Left renal cortex interstitium (tissue), 4 donors: ENCODE measurements at places on chromosomes 6 and 20. TPM values are rescaled to one million over a fixed set of nuclear protein-coding genes. Genes with fewer than 3 reads are reported as not detected.

Gene C4A
- 16.1 TPM for polyA plus RNA-seq

DNA sequence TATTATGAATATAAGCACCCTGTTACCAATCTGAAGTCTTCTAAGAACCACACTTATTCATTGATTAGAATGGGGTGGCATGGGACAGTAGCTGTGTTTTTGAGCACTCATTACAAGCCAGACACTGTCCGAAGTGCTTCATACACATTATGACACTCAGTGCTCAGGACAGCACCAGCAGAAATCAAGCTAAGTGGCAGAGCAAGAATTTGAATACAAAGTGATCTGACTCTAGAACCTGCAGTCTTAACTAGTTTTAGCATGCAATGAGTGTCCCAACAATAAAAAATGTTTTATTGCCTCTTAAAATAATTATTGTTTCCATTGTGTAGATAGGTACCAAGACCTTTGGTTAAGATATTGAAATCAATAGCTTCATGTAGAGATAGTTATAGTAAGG, 39.1 kb upstream of the GLP1R start:
- DNase-seq: no peak

Gene COL19A1
- polyA plus RNA-seq: 2.9 TPM

GRCh38 chr6:11218102-11218442, 14.4 kb downstream of the NEDD9 start:
- no peak for DNase-seq

DNA sequence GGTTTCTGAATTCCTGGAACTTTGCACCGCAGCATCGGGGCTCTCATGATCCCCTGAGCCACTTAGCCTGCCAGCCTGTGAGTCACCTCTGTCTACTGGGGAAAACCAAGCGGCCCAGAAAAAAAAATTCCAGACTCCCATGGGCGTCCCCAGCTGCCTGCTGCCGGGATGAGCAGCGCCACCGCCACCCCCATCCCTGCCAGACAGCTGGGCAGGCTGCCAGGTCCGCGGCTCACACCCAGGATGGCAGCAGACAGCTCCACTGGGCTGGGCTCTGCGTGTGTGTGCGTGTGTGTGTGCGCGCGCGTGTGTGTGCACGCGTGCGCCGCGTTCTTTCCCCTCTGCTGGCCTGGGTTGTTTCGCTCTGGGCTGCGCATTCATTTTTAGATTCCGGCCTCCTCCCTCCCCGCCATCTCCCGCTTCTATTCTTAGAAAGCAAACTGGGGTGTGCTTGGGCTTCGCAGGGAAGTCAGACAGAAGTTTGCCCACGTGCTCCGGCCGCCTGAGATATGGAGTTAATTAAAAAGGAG, 38.9 kb upstream of the PMEPA1 start:
- no peak for DNase-seq

GRCh38 chr6:2505624-2506023, 245.1 kb downstream of the MYLK4 start:
- DNase-seq: no peak

Gene SSTR4
- not detected for polyA plus RNA-seq

DNA sequence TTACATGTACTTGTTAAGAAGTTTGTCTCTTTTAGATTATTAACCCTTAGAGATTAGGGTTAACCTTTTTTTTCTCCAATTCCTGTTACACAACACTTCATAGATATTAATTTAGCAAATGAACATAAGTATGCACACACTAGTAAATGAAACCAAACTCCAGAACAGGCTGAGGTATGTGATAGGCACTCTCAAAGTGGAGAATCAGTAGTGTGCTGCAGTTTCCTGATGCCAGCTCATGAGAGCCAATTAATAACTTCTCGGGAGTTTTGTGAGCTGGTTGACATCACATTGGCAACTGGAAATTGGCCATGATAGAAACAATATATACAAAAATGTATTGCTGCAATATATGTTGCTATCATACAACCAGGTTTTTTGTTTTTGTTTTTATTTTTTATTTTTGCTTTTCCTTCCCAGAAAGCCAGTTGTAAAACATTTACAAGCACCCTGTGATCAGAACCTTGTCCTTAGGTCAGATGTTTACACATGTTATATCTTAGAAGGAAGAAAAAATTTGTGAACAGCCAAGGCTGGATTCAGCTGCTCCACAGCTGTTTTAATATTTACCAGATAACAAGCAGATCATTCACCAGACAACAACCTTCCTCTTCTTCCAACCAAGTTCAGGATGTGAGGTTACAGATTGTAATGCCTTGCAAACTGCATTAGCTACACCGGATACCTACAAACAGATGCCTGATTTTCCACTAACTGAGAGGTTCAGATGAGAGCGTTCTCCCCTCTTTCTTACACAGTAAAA, 42.4 kb upstream of the ECHDC1 start:
- no peak for DNase-seq

Gene MOG
- polyA plus RNA-seq: 0.49 TPM

DNA sequence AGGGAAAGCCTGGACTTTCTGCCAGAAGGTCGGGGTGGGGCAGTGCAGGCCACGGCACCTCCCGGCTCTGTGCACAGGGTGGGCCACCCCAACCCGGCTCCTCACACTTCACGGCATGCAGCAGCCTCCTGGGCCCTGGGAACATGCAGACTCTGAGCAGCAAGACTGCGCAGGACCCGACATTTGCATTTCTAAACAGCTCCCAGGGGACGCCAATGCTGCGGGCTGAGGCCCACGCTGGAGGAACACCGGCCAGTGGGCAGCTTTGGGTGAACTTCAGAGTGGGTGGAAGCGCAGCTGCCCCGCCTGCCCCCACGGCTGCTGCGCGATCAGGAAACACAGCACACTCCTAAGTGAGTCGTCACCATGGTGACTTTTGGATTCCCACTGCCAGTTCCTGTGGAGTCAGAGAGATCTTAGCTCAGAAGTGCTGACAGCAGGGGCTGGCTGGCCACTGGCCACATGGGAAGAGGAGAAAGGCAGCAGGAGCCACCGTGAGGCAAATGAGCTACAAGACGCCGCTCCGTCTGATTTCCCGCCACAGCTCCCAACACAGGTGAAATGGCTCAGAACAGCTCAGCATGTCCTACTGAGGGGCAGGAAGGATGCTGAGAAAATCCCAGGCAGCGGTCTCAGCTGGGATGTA, 52.1 kb downstream of the RNASET2 start:
- no peak for DNase-seq

Gene WFDC10A
- not detected for polyA plus RNA-seq
